ENCODE measurements at places on chromosomes 1 and 21. TPM values are rescaled to one million over a fixed set of nuclear protein-coding genes. Genes with fewer than 3 reads are reported as not detected.
A peak's percentile ranks its signal among the peaks of the same experiment; 100 is the strongest.

- ATAC-seq, result no peak
Observed at GRCh38 chr1:71364236-71364635, 283.4 kb upstream of the ZRANB2 start.

GRCh38 chr1:230891413-230891812 lies 23.1 kb upstream of the C1orf198 start:
- no peak for ATAC-seq

DNA sequence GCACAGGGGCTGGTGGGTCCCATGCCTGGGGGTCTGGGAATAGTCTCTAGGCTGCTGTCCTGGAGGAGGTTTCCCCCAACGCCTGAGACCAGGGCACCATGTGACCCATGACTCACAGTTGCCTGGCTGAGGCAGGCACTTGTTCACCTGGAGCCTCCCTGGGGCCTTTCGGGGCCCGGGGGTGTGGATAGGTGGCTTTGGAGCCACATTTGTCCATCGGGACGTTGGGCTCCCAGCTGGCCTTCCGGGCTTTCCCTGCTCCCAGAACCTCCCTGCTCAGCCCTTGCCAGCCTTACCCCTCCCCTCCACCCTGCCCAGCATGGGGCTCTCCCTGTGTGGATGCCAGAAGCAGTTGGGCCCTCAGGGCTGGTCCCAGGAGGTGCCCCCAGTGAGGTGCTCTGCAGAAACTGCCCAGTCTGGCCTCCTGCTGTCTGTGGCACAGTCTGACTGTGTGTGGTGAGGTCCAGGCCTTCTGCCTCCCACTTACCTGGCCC lies 14.2 kb downstream of the COL6A1 start:
- ATAC-seq, result no peak

- peak; percentile 58 for ATAC-seq
Observed at GRCh38 chr1:9397997-9398526, 105.4 kb downstream of the SPSB1 start.

DNA sequence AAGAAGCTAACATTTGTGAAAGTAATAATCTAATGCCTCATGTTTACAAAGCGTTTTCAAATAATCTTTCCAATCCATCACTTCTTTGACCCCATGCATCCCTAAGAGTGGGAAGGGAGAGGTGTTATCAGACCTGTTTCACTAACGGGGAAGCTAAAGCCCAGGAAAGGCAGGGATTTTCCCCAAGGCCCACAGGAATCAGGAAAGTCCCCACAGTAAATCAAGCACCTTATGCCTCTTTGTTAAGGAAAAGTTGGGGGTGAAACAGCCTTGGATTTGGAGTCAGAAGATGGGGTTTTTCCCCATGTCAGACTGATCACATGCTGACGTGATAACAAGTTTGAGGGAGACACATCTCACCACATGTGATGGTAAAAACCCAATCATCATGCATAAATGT lies 20.0 kb upstream of the ANGPTL7 start:
- ATAC-seq, result no peak

DNA sequence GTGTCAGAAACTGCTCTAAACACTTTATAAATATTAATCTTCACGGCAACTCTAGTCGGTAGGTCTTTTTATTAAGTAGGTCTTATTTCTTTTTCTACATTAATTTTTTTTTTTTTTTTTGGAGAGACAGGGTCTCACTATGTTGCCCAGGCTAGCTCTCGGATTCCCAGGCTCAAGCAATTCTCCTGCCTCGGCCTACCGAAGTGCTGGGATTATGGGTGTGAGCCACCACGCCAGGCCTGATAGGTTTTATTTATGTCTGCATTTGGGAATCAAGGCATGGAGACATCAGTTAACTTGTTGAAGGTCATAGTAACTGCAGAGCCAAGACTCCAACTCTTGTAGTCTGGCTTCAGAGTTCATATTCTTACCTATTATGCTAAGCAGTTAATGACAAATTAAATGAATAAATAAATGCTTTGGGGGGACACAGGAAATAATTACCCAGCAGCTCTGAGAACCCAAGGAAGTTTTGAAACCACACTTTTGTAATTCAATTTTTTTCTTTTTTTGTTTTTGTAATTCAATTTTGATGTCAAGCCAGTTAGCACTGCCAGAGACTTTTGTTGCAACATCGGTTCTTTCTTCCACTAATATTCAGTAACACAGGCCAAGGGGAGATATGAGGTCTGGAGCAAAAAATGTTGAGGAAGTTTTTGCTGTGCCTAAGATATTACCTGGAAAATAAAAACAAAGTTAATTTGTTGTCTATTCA lies 9.4 kb upstream of the UAP1 start:
- peak; percentile 60 for ATAC-seq

- no peak for ATAC-seq
Observed at GRCh38 chr1:45775794-45776193, 25.3 kb upstream of the IPP start.

- ATAC-seq, result no peak
Observed at GRCh38 chr1:21779613-21780521, 3.1 kb downstream of the USP48 start.

DNA sequence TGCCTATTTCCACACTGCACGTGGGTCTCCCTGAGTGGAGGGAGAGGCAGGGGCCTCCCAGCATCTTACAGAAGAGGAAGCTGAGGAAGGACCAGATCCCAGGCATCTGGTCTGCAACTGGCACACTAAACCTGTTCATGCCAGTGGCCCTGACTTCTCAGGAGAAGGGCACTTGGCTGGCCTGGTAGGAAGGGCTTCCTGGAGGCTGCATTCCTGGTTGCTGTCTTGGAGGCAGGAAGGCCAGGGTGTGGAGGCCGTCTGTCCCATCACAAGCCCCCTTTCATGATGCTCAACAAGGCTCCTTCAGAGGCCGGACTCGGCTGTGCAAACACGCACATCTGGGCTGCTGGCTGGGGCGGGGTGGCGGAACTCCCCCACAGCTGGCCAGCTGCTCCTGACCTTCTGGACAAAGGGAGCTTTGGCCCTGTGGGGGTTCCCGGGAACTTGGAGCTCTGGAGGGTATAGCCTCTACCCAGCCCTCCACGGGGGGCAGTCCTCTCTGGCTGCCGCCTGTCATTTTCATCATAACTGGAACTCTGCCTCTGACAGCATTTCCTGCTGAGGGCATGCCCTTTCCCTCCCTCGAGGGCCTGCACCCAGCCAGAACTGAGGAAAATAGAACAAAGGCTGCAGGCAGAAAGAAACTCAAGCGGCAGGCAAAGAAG lies 39.2 kb upstream of the POU3F1 start:
- no peak for ATAC-seq

- no peak for ATAC-seq
Observed at GRCh38 chr1:186550832-186551231, 89.9 kb upstream of the PDC start.

DNA sequence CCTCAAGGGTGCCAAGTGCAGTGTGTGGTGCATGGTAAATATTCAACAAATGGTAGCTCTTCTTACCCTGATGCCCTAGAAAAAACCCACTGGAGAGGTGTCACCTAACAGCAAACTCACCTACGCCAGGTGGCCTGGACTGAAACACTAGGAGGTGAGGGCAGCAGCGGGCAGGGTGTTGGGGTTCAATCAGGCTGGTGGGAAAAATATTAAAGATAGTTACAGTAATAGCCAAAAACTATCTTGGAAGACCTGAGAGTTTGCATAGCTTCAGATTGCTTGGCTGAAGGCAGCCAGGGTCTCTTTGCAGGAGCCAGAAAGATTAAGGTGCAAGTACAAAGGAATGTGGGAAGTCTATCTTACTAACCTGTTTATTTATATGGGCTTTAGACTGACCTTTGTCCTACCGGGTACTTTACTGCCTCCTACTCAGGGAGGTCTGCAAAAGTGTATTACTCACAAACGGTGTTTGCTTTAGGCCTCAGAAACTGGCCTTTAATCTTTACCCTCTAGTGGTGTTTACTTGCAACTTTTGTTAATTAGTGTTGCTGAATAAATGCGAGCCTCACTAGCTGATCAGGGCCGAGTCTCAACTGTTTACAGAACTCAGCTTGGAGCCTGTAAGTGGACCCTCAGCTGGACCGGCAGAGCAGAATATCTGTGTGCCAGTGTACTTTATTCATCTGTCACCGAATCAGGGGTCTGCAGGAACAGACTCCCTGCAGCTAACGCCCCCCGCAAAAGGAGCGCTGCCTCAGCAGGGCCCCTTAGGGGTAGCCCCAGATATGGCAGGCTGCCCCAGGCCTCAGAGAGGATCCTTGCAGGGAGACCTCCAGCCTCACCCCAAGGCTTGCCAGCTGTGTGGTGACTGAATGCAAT lies 63.9 kb downstream of the SYF2 start:
- ATAC-seq, result no peak

DNA sequence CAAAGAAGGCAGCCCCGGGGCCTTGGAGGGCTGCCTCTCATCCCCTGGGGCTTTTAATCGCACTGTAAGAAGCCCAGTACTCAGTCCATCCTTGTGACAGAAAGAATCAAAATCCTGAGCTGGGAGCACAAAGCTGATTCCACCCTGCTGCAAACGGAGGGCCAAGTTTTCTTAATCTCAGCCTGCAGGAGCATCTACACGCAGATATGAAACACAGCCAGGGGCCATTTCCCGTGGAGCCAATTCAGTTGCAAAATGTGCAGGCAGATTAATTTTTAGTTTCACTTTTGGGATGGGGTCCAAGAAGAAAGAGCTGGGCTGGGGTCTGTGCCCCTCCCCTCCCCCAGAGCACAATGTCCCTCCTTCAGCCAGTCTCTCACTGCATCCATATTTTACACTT lies 4.4 kb downstream of the LYPD8 start:
- ATAC-seq, result no peak

- ATAC-seq, result no peak
Observed at GRCh38 chr1:153612111-153612754, 704 bp downstream of the S100A16 start.

DNA sequence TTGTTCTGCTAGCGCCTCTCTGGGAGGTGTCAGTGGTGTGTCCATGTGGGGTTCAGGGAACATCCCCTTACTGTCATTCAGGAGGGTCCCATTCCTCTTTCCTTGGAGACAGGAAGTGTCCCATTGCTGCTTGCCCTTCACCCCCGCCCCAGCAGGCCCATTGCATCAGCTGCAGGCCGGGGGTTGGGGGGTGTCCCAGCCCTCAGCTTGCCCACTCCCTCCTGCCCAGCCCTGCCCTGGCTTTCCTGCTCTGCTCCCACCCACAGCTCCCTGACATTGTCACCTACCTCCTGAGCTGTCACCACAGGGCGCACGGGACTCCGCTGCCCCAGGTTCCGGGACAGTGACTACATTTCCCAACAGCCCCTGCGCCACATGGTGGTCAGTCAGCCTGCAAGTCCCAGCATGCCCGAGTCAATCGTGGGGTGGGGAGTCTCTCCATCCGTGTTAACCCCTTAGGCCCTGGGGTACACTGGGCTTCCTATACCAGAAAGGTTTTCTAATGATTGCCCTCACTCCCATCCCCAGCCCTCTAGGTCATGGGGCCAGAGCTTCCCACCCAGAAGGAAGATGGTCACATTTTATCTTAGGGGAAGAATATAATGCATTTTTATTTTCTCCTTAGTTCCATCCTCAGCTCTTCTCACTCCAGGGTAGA lies at the start of gene INPP5B:
Gene INPP5B, minus strand, starts transcription at position 351 of the 658 bp plus-strand sequence. CDS start 745 bp downstream, outside the sequence.
- ATAC-seq, result peak; percentile 92

- ATAC-seq, result peak; percentile 72
Observed at GRCh38 chr1:21297975-21298374, 7.7 kb upstream of the ECE1 start.

- ATAC-seq, result no peak
Observed at GRCh38 chr1:53869454-53870117, 20.0 kb downstream of the YIPF1 start.

GRCh38 chr21:44702111-44702972 lies 5.4 kb downstream of the KRTAP10-12 start:
- no peak for ATAC-seq

DNA sequence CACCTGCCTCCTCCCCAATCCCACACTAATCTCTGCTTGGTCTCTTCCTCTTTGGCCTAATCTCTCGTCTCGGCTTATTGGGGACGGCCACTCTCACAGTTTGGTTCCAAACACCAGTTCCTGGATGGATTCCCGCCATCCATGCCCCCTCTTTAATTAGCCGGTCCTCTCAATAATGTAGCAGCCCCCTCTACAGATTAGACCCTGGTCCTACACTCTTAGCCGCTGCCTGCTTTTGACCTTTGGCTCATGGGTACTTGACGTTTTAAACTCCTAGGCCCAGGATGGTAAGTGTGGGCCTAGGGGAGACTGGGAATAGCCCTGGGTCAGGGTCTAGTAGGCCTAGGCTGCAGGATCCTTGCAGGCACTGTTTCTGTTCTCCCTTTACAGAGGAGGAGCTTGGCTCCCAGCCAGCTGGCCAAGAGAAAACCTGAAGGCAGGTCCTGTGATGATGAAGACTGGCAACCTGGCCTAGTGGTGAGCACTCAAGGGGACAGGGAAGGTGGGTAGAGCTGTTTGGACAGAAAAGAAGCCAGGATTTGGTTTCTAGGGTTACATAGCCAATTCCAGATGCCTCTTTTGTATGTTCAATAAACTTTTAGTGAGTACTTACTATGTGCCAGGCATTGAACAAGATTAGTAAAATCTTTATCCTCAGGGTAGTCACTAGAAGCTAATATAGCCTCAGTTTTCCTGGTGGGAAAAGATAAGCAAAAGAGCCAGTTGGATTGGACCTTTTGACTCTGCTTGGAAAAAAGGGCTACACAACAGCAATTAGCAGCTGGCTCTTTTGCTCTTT lies 758 bp downstream of the RAD54L start:
- ATAC-seq, result no peak

DNA sequence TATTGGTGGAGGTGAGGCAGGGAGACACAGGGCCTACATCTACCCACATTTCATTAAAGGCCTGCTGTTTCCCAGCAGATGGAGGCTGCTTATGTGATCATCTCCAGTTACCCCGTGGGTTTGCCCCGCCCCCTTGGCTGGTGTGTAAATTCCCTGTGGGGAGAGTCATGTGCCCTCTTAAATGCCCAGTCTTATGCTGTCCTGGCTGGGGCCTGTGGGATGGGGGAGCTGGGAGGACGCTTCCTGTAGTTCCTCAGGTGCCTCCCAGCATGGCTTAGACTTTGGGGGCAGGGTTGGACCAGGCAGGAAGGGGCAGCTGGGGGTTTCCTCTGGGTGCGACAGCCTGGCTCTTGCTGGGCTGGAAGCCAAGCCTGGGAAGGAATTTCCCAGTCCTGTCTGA lies 15.5 kb upstream of the CITED4 start:
- ATAC-seq, result peak; percentile 74

PTPN7 gene
- total RNA-seq, result 1.8 TPM

FCRL6 gene
- total RNA-seq, result 0.94 TPM

CACNA1E gene
- total RNA-seq, result 0.13 TPM

CFHR4 gene
- total RNA-seq, result not detected

FCRL1 gene
- total RNA-seq, result not detected

ANGPTL3 gene
- total RNA-seq, result not detected

KIF17 gene
- 3.5 TPM for total RNA-seq

LPAR3 gene
- 3.3 TPM for total RNA-seq

NMNAT2 gene
- 1.7 TPM for total RNA-seq

DNASE2B gene
- total RNA-seq, result not detected

All from gastroesophageal sphincter (tissue), 4 donors.